RPMI7951 (cell line): ENCODE measurements at places on chromosomes 2 and 18. TPM values are rescaled to one million over a fixed set of nuclear protein-coding genes. Genes with fewer than 3 reads are reported as not detected.

DNA sequence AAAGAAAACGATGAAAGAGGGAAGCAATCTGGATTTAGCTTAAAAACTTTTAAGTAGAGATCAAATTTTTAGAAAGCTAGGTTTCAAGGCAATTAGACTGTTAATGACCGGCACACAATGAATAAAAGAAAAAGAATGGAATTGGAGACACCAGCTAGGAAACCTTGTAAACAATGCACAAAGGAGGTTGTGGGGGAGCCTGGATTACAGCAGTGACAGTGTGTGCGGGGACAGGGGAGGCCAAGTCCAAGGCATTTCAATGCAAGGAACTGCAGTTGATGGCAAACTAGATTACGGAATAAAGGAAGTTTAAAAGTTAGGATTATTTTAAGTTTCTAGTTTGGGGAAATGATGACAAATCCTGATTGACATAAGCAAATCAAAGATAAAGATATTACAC is 74.5 kb downstream of the DTNB start:
- no peak for DNase-seq

DNA sequence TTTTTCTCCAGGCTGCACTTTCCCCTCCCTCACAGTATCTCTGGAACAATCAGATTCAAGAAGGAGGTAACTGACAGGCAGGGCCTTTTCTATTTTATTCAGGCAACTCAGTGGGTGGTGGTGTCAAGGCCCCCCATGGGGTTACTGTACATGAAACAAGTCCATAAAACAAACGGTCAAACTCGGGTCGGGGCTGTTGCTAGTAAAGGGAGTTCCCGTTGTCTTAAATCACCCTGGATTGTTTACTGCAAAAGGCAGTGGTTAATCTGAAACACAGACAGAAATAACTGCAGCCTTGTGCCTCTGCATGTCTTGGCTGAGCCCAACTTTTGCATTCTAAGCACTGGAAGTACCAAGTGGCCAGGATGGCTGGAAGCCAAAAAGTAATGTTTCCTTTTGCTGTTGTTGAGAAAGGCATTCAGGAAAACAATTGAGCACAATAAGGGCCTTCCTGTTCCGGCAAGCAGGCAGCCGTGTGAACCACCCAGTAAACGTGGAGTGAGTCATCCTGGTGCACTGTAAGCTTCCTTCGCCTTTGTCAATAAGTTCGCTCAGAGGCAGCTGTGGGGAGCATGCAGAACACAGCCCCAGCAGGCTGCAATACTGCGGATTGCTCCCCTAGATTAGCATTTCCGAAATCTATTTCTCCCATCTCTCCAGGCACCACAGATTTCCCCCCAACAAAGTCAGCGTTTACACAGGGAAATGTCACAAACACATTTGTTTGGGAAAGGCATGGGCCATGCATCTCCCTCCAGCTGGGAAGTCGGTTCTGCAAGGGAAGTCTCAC is 149.6 kb downstream of the IRS1 start:
- DNase-seq: peak; percentile 99

GRCh38 chr2:43399515-43400264 is 173.3 kb upstream of the ZFP36L2 start:
- peak; percentile 79 for DNase-seq

DNA sequence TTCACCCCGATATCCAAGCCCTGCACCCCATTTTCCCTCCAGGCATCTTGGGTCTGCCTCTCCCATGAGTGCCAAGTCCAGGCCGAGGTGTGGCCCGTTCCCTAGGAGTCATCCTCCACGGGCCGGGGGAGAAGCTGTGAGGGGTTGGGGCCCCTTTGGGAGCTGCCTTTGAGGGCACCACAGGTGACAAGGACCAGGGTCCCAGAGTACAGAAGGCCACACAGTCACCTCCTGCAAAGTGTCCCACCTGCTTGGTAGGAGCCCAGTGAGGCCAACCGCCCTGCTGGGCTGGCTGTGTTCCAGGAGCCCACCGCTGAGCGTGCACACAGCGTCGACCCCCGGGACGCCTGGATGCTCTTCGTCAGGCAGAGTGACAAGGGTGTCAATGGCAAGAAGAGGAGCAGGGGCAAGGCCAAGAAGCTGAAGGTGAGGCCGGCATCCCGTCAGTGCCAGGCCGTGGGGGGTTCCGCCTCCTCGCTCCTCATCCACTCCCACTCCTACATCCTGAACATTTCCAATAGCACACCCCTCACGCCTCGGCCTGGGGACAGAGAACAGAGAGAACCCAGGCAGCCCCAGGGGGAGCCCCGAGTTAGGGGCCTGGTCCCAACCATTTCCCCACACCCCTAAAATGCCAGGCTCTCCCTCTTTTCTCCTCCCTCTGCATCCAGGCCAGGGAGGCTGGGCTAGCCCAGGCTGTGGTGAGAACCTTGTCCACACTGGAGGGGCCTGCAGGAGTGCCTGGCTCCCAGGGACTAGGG is 2.7 kb downstream of the ERFE start:
- no peak for DNase-seq

- no peak for DNase-seq
Observed at GRCh38 chr2:1405967-1406366, 7.3 kb upstream of the TPO start.

GRCh38 chr2:180056367-180057118 is 49.4 kb upstream of the CWC22 start:
- DNase-seq: no peak

DNA sequence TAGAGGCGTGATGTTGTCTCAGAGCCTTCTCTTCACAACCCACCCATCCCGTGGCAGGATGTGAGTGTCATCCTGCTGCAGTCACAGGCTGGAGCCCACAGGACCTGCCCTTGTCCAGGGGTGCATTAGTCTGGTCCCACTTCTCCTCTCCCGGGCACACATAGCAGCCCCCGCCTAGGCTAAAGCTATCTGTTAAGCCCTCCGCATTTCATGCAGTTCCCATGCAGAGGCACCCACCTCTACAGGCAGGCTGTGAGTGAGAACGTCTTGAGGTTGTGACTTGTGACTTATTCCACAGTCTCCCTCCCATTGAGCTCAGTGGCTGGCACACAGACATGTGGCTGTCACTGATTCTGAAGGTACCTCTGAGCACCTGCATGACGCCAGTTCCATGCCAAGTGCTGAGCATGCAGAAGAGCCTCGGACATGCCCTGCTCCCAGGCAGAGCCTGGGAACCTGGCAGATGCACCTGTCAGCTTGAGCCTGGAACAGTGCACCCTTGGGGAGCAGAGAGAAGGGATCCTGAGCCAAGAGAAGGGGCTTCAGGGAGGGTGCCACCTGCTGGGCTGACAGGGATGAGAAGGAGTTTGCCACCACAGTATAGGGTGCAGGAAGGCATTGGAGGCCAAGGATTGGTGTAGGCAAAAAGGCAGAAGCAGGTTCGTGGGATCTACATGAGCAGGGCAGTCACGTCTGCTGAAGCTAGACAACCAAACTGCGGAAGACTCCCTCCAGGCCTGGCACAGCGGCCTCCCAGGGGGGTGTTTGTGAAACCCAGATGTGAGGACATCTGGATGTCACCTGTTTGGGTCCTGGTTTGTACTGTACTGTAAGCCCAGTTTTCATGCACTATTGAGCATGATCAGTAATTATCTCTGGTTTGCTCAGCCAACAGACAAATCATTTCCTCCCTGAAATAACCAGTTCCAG is 213.6 kb downstream of the GLI2 start:
- DNase-seq: no peak

DNA sequence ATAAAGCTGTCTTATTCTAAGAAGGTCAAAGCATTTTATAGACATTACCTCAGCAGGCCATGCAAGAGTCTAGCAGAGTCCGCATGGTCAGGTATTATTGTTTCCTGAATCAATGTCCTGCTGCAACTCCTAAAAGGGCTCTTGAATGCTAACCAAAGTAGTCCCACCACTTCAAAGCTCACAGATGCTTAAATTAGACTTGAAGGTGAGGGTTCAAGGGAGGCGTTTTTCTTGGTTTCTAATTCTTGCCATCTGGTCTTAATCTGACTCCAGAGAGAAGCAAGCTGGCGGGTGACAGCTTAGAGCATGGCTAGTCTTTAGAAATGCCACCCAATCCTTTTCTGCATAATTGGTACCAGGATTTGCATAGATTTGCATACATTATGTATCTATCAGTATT is 226.3 kb downstream of the MREG start:
- no peak for DNase-seq

- DNase-seq: peak; percentile 100
Observed at GRCh38 chr2:1593371-1594122, 150.8 kb downstream of the PXDN start.

ASB18 gene
- not detected in 2 replicates for total RNA-seq

VIT gene
- 0.88 and 2.9 TPM in 2 replicates for total RNA-seq
